ENCODE measurements at places on chromosomes 6 and 20.

- peak; percentile 43 for DNase-seq
These were observed 321.4 kb downstream of the FARS2 start for GRCh38 chr6:5582762-5583161.

DNA sequence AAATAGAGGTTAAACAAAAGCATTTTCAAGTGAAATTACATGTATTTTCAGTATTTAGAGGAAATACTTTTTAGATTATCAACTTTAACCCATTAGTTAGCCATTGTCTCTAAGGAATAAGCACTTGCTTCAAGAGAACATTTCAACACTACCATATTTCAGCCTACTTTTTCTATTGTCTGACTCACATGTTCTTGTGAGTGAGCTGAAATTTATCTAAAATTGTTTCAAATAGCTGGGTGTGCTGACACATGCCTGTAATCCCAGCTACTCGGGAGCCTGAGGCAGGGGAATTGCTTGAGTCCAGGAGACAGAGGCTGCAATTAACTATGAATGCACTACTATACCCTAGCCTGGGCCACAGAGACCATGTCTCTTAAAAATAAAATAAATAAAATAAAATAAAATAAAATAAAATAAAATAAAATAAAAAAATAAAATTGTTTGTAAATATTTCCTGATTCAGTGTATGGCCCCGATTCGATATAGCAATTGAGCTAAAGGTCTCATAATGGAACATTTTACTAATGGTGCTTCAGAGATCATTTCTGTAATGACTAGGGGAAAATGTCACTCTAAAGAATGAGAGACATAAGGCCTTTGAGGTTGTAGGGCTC is 324.6 kb upstream of the PLCB4 start:
- DNase-seq, result no peak

- DNase-seq, result no peak
These were observed 13.2 kb upstream of the PARD6B start for GRCh38 chr20:50717974-50718761.

- no peak for DNase-seq
These were observed 52.4 kb downstream of the NINL start for GRCh38 chr20:25532971-25533391.

DNA sequence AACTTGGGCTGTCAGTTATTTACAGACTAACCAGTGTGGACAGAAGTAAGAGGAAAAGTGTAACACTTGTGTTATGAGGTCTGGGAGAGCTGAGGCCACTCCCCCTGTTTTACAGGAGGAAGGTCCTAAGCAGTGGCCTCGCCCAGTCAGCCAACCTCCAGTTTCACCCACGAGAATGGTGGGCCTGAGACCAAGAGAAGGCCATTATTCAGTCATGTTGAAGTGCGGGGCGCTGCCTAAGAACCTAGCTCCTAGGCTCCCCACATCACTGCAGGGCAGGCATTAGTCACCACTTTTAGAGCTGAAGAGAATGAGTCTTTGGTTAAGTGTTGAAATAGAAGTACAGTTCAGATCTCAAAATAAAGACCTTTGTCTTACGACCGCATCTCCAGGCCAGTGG is 27.9 kb downstream of the CDYL start:
- DNase-seq, result peak; percentile 94

GRCh38 chr6:143450453-143451371 is at the start of the genes ADAT2 and PEX3:
Gene ADAT2, minus strand, starts transcription at chr6:143450695. Its CDS starts 37 bp downstream, at chr6:143450658.
Gene PEX3, plus strand, starts transcription at chr6:143450805. Its CDS starts 238 bp downstream, at chr6:143451043.
- DNase-seq, result peak; percentile 89

DNA sequence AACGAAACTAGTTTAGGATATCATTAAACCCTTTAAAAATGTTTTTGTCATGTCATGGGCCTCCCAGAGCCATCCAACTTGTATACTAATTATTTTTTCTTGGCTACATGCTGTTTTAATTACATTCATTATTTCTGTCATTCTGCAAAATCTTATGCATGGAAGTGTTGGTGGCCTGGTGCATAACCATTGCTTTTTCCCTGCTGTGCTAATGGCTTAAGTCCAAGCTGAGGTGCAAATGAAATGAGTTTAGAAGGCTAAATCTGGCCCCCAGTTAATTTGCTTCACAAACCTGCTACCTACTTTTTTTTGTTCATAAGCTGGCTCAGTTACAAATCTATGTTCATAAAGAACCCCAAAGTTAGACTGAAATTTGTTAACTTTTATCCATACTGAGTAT is 1249.9 kb downstream of the EPHA7 start:
- no peak for DNase-seq

DNA sequence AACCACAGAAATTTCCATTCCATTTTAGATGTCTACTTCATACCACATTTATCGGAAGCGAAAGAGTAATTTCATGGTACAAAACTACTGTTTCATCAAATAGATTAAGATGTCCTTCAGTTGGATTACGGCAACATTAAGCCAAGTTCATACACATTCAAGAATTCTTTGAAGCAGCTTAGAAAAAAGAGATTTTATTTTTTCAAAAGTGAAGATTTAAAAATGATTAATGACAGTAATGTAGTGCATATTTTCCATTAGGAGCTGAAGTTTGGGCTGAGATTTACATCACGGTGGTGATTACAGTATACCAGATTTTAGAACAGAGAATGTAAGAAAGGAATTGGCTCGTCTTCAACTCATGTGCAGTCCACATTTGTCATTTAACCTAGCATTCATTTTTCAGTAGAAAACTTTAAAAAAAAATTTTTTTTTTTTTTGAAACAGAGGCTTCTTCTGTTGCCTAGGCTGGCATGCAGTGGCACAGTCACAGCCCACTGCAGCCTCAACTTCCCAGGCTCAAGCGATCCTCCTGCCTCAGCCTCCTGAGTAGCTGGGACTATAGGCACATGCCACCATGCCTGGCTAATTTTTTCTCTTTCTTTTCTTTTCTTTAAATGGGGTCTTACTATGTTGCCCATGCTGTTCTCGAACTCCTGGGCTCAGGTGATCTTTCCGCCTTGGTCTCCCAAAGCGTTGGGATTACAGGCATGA is 1.9 kb downstream of the SYNJ2 start:
- DNase-seq, result no peak

DNA sequence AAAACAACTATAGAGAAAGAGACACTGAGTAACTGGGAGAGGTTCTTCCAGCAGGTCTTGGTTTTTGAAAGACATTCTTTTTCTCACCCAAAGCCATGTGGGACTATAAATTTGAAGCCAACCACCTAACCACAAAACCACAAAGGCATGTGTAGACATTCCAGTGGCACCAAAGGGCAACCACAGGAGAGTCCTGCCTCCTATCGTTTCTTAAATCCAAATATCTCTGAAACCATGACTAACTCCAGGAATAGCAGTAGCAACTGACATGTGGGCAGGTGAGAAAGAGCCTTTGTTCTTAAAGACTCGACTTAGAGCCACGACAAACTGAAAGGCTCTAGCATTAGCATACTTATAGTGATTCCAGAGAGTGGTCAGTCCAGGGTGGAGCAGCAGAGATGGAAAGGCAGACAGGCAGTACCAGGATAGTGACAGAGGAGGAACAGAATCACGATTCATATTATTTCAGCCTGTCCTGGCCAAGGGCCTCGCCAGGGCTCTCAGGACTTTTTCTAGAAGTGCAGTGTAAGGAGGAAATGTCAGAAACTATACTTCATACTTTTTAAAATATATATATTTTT is 9.4 kb upstream of the COL9A1 start:
- peak; percentile 68 for DNase-seq

- DNase-seq, result no peak
These were observed 157.2 kb downstream of the ZDHHC14 start for GRCh38 chr6:157538168-157538567.

- no peak for DNase-seq
These were observed 217.6 kb upstream of the HDDC2 start for GRCh38 chr6:125519367-125519766.

- no peak for DNase-seq
These were observed 263.4 kb downstream of the CDH26 start for GRCh38 chr20:60221593-60221992.

All from SK-MEL-5 (cell line).